CD8-positive, alpha-beta T cell (primary cell): ENCODE measurements at places on chromosomes 1 and 21.

DNA sequence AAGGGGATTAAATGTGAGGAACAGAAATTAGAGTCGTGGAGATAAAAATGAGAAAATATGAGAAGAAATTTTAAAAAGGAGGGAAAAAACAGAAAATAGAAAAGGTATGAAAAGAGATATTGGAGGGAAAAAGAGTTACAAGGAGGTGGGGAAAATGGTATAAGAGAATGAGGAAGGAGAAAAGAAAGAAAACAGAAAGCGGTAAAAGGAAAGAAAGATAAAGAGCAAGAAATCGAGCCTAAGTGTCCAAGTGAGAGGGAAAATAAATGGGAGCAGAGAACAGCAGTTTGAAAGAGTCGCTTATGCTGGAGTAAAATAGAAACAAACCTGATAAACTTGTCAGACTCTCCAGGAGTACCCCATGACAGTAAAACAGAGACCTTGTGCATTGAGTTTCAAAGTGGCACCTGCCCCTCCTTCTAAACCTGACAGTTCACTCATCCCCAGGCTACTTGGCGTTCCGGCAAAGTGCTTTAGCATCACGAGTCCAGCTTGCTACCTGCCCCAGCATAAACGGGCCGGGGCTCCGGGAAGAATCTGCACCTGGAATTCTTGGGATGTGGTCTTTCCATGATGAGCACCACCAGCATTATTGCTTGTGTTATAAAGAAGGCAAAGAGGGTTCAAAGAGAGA is 585 bp downstream of the NEGR1 start:
- peak; percentile 22 for DNase-seq

DNA sequence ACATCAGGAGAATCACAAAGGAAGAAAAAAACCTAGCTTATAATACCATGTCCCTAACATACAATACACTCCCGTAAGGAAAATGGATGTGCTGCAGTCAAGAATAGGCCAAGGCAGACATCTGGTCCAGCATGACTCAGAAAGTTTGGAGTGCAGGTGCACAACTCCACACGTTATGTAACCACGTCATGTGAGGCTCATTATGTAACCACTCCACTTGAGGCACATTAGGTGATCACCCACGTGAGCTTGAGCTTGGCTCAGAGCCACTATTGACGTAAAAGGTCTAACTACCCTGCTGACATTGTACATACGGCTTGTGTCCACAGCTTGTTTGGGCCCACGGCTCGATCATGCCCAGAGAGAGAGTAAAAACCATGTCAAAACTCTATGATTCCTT is 99.8 kb upstream of the C1orf21 start:
- DNase-seq, result no peak

GRCh38 chr1:219325368-219325742 is 151.7 kb downstream of the LYPLAL1 start:
- DNase-seq, result no peak

GRCh38 chr21:27580276-27580675 is 613.4 kb upstream of the ADAMTS5 start:
- no peak for DNase-seq
